Stimulated activated CD8-positive, alpha-beta memory T cell treated with anti-CD3 and anti-CD28 coated beads, Interleukin-4, amount 100 ng/mL, for 4 hours (primary cell): ENCODE measurements at places on chromosomes 1 and 21.

- DNase-seq, result no peak
Observed at GRCh38 chr1:117555806-117556205, 50.0 kb upstream of the TENT5C start.

DNA sequence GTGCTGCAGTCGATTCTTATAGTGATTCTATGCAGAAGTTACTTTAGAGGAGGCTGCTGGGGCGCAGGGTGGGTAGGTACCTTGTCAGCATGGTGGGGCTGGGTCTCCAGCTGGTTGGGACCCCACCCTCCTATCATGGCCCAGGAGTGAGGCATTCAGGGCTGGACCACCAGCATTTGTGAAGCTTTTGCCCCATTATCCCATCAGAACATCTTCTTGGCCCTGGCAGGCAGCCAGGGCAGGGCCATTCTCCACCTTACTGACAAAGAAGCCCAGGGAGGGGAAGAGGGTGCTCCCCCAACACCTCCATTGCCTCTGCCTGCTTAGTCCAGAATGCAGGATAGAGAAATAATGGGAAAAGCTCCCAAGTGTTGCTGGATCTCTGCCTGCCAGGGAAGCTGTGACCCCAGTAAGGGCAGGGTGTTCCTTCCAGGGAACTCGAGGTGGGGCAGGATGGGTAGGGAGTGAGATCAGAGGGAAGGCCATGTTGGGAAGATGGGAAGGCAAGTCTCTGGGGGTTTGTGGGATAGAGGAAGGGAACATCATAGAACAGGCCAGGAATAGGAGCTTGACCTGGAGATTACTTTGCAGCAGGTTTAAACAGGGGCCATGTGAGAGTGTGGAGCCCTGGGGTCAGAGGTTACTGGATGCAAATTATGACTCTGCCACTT, 16.2 kb upstream of the SLC2A1 start:
- DNase-seq, result no peak

DNA sequence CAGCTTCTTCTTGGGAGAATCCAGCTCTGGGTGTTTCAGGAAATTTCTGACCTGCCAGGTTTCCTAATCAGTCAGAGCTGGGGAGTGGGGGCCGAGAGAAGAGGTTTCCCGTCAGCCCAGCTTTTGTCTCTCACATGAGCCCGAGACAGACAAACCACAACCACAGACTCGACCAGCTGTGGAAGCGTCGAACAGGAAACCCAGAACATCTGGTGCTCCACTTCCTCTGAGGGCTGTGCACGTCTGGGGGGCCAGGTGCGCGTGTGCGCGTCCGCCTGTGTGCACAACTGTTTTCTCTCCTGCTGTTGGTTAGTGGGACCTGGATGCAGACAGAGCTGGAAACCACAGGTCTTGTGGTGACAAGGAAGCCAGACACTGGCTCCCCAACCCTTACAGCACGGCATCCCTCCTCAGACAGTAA, 113.0 kb upstream of the SLC25A33 start:
- peak; percentile 41 for DNase-seq

GRCh38 chr1:146035048-146035423, 13.5 kb upstream of the HJV start:
- no peak for DNase-seq

- DNase-seq, result peak; percentile 94
Observed at GRCh38 chr1:70221238-70222121, at the start of gene SRSF11. TSS of gene SRSF11 (plus strand) at chr1:70221380. CDS start at chr1:70221637, 257 bp downstream.

- DNase-seq, result no peak
Observed at GRCh38 chr1:7584157-7584556, 186.9 kb upstream of the VAMP3 start.

- DNase-seq, result no peak
Observed at GRCh38 chr1:194309697-194310096, 1123.3 kb upstream of the B3GALT2 start.

DNA sequence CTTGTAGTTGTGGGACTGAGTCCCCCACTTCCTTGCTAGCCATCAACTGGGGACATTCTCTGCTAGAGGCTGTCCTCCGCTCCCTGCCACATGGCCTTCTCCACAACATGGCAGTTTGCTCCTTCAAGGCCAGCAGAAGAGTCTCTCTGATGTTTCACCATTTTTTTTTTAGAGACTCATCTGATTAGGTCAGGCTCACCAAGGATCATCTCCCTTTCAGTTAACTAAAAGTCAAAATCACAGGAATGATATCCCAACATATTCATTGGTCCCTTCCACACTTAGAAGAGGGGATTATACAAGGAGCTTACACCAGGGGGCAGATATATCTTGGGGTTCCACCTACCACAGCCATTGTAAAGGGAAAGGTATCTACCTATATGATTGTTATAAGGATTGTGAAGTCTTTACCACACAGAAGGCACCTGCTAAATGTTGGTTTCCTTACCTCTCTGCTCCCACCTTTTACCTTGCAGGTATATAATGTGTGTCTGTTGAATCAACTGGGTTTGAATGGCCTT, 23.3 kb downstream of the RIMKLA start:
- no peak for DNase-seq

GRCh38 chr1:204139952-204140351, 11.9 kb downstream of the ETNK2 start:
- no peak for DNase-seq

DNA sequence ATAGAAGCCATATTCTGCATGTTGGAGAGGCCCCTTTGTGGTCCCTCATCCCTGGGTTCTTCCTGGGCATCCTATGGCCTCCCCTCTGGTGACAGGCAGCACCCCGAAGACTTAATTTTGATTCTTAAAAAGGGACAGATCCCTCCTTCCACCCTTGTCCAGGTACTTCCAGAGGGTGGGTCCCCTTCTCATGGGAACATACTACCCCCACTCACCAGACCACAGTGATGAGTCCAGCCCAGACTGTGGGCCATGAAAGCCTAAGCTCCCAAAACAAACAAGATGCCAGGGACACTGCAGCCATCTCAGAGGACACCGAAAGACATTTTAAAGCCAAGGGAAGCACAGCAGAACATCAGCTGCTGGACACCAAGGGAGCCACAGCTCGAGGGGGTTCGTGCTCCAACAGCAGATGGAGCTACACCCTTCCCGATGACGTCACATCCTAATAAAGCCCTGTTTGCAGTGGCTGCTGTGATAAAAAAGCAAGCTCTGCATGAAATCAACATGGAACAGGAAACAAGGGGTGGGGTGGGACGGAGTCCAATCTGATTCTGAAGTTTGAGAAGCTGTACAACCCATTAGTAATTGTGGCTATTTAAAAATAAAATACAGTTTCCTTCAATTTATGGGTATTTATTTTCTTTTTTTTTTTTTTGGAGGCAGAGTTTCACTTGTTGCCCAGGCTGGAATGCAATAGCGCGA, 32.4 kb downstream of the GNB1 start:
- DNase-seq, result no peak
